Activated CD4-positive, alpha-beta T cell treated with anti-CD3 and anti-CD28 coated beads, Interleukin-2, amount 10 ng/mL, durations not matched to agents 24 days and 14 days (primary cell): ENCODE measurements at places on chromosomes 2 and 18. TPM values are rescaled to one million over a fixed set of nuclear protein-coding genes. Genes with fewer than 3 reads are reported as not detected.

DNA sequence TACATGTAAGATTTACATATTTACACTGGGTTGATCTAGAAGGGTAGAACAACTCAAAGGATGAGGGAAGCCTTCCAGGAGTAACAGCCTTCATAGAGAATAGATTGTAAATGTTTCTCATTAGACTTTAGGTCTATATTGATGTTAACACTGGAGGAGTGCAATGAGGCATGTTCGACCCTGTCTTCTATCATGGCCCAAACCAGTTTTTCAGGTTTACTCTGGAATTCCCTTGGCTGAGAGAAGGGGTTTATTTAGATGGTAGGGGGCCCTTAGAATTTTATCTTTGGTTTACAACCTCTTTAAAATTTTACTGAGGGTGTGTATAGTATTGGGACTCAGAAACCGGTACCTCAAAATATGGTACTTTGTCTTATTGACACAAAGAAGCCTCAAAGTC, 634.9 kb upstream of the PIK3C3 start:
- DNase-seq: no peak

GRCh38 chr18:33581856-33582255, 3.8 kb downstream of the ASXL3 start:
- DNase-seq: no peak

DNA sequence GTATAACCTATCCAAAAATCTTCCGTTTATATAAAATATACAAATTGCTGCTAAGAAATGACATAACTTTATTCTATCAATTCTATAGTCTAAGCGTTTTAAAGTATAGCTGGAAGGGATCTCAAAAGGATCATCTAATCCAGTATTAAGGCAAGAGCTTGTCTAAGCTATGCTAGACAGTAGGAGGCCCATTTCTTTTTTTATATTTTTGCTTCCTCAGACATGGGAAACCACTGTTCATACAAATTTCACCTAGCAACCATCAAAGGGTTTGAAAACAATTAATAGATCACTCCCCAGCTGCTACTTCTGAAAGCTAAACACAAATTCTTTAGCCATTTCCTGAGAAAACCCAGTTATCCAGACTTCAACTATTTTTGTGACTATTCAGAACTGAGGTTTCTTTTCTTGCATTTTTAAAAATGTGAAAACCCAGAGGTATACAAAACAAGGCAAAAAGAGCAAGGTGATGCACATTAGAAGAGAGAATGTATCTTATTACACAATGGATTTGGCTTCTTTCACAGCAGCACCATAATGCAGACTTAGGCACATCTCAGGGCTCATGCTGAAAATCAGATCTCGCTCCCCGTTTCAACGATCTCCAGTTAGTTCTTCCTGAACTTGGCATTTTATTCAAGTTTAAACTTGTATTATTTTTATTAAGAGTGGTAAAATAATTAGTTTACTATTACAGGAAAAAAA, 274.4 kb downstream of the LRP1B start:
- no peak for DNase-seq

The ZBTB7C gene
- 0.56 and 0.64 TPM in 2 replicates for total RNA-seq

- no peak for DNase-seq
Observed at GRCh38 chr18:68666381-68666780, 48.5 kb downstream of the TMX3 start.

The COLEC12 gene
- not detected in 2 replicates for total RNA-seq

DNA sequence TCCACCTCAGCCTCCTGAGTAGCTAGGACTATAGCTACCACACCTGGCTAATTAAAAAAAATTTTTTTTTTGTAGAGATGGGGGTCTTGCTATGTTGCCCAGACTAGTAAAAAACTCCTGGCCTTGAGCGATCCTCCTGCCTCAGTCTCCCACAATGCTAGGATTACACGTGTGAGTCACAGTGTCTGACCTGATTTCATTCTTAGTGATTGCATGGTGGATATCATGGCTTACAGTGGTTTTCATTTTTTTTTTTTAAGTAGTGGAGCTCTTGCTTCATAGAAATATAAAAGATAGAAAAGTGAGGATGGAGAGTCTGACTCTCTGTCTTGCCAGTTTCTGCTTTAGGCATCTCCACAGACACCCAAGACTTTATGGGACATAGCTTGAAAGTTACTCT, 83.6 kb downstream of the CDC42EP3 start:
- no peak for DNase-seq

DNA sequence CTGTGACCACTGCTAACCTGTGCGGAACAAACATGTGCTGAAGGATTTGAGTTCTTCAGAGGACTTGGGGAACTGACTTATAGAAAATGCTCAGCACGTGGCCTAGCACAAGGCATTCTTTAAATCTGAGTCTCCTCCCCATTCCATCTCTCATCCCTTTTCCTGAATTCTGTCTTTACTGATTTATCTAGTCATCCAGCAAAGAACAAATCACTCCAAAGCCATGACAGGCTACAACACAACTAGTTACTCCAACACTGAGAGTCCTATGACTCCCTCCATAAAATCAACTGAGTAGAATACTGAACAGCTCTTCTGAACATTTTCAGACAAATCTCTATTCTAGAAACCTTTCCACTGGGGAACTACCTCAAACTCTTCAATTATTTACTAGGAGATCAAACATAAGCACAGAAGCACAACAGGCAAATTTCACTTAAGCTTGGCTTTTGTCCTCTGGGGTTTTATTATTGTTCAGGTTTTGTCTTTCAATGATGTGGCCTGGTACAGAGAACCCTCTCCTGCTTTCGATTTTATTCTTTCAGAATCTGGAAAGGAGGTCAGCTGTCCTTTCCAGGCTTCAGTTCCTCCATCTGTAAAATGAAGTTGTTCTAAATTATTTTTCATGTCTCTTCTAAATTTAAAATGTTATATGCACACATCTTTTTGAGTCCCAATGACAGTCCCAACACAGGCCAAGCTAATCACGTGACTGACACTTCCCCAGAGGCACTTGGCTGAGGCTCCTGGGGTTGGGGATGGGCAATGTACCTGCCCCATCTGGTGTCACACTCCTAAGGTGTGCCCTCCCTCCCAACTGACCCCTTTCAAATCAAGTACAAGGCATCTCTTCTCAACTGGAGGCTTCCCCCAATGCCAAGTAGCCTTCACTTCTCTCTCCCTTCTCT, 31.8 kb downstream of the RNU4ATAC start:
- DNase-seq: no peak

GRCh38 chr2:206084870-206085741, 868 bp downstream of the INO80D start:
- DNase-seq: peak; percentile 86

DNA sequence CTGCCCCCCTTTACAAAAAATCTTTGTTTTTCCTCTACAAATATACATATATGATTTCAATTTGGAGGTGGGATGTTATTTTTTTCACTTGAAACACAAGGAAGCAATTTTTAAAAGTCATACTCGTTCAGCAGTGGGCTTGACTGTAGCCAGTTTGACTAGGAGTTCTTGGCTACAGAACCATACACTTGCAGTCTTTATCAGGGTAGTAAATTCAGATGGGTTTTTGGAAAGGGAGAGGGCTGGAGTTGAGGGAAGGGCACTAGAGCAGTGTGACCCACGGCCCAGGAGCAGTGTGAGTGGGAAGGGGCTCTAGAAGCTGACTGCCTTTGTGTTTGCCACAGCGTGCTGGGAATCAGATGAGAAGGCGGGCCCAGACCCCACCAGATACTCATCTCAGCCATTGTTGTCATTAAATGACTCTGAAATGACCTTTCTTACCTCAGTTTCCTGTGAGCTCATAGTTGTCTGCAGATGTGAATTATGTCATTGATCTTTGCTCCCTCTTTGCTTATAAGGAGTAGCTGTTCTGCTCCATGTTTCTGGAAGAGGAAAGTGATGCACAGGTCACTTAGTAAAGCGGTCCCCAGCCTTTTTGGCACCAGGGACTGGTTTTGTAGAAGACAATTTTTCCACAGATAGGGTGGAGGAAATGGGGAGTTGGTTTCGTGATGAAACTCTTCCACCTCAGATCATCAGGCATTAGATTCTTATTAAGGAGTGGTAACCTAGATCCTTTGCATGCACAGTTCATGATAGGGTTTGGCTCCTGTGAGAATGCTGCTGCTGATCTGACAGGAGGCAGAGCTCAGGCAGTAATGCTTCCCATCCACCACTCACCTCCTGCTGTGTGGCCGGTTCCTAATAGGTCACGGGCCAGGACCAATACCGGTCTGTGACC, 116.8 kb downstream of the SPTBN1 start:
- peak; percentile 88 for DNase-seq
